ENCODE measurements at places on chromosomes 1 and 21. TPM values are rescaled to one million over a fixed set of nuclear protein-coding genes. Genes with fewer than 3 reads are reported as not detected.

Gene SERPINC1
- total RNA-seq, result not detected

Gene GPR25
- not detected for total RNA-seq

Gene CXADR
- total RNA-seq, result 24.5 TPM

Gene HEYL
- 21.2 TPM for total RNA-seq

Gene STUM
- 0.85 TPM for total RNA-seq

Gene RHD
- not detected for total RNA-seq

Gene VAV3
- total RNA-seq, result 1.4 TPM

Gene PALMD
- 123 TPM for total RNA-seq

Gene SPATA46
- total RNA-seq, result not detected

Gene UBE2U
- 0.85 TPM for total RNA-seq

Gene HSD3B2
- not detected for total RNA-seq

Gene RIMKLA
- total RNA-seq, result 10.2 TPM

Gene JAM2
- 23.7 TPM for total RNA-seq

Gene PRRX1
- total RNA-seq, result 74.7 TPM

Gene CYP4X1
- total RNA-seq, result 2.1 TPM

Gene RABGGTB
- 64.4 TPM for total RNA-seq

Gene KRTAP7-1
- total RNA-seq, result not detected

Gene ARTN
- total RNA-seq, result 0.14 TPM

Gene CLCA4
- total RNA-seq, result 0.27 TPM

Gene RNU1-3
- 6,072 TPM for total RNA-seq

Gene TMPRSS2
- total RNA-seq, result not detected

Gene MPZ
- 3.5 TPM for total RNA-seq

Gene AMY2B
- 23.9 TPM for total RNA-seq

Gene AMPD1
- total RNA-seq, result not detected

Gene CLCA1
- 0.05 TPM for total RNA-seq

Gene CCDC17
- 1.2 TPM for total RNA-seq

Gene DDOST
- 120 TPM for total RNA-seq

Gene OR2T11
- not detected for total RNA-seq

Gene CRP
- not detected for total RNA-seq

Gene CSF3R
- 3.8 TPM for total RNA-seq

Gene TFF3
- 2.9 TPM for total RNA-seq
